ENCODE measurements at places on chromosomes 13 and 19.

DNA sequence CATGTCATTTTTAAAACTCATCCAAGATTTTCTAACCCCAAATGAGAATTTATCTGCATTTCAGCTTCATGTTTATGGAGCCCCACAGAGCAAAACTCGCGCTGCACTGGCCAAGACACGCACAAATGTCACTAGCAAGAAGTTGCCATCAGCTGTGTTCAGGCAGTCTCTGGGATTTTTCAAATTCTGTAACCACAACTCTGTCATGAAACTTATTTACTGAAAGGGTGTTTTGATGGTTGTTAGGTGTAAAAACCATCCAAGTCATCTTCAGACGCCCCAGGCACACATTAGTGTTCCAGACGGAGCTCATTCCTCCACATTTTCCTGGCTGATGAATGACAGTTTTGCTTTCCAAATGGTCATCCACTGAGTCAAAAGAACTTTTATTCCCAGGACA lies 63.4 kb downstream of the SLC7A1 start:
- no peak for DNase-seq

DNA sequence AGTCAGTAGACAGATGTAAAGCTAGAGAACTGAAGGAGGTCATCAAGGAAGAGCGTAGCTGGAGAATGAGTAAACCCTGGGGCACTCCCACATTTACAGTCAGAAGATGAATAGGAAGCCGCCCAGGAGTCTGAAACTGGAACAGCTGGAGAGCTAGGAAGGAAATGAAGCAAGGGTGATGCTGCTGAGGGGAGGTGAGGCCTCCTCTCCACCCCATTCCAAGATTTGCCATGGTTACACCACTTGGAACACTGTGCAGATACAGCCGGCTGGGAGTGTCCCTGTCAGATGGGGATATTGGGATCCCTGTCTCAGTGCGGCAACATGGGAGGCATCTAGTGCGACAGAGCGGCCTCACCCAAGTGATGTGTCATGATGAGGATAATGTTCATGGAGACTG lies 51.8 kb upstream of the GPI start:
- no peak for DNase-seq

GRCh38 chr19:35403116-35403760 lies 32.4 kb downstream of the GPR42 start:
- no peak for DNase-seq

DNA sequence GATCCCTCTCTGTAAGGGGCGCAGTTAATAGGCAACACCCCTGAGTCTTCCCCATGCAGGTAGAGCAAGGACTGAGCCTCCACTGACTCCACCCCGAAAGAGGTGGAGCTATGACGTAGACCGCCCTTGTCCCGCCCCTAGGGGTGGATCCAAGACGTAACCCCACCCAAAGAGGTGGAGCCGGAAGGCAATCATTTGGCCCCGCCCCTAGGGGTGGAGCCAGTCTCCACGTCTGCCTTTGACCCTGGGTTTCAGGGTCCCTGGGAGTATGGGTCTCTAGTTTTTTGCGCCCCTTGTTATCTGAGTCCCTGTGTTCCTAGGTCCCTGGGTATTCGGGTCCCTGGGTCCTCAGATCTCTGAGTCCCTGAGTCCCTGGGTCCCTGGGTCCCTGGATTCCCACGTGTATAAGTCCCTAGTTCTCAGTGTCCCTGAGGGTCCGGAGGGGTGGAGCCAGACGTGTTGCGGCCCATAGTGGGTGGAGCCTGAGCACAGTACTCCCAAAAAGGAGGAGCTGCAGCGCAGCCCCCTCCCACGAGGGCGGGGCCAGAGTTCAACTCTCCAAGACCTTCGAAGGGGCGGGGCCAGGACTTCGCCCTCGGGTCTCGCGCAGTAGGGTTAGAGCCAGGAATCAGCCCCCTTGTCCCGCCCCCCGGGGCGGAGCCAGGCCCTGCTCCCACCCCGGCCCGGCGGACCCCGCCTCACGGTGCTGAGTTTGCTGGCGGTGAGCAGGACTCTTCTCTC lies 5.3 kb downstream of the DENND1C start:
- DNase-seq, result peak; percentile 72

DNA sequence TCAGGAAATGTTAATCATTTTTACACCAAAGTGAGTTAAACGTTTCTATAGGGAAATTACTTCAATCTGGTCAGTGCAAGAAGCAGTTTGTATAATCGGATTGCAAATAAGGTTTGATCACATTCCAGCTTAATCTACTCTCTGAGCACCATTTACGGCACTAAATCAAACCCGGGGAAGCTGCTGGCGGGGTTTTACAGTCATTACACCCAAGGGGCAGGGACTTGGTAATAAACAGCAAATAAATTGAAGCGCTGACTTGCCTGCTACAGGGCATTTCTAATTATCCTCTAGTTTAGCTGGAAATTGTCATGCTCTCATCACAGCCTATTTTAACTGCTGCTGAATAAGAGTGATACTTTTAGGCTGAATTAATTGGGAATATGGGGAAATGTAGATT lies 152.1 kb upstream of the SOX21 start:
- DNase-seq, result no peak

- DNase-seq, result peak; percentile 35
Measured at GRCh38 chr13:102597029-102597961, 509 bp downstream of the TPP2 start.

DNA sequence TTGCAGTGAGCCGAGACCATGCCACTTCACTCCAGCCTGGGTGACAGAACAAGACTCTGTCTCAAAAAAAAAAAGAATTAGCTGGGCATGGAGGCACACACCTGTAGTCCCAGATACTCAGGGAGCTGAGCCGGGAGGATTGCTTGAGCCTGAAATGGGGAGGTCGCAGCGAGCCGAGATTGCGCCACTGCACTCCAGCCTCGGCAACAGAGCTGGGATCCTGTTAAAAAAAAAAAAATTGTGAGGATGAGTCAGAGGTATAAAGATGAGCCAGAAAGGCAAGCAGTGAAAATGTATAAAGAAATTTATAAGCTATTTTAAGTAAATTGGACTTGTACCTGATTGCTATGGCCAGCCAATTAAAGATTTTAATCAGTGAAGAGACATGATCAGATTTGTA lies 21.1 kb downstream of the KBTBD6 start:
- DNase-seq, result no peak

DNA sequence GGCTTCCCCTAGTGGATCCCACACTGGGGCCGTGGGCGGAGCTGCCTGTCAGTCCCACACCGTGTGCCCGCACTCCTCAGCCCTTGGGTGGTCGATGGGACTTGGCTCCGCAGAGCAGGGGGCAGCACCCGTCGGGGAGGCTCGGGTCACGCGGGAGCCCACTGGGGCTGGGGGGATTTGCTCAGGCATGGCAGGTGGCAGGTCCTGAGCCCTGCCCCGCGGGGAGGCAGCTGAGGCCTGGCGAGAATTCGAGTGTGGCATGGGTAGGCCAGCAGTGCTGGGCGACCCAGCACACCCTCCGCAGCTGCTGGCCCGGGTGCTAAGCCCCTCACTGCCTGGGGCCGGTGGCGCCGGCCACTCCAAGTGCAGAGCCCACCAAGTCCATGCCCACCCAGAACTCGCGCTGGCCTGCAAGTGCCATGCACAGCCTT lies 481.7 kb upstream of the PRR20A start:
- no peak for DNase-seq

- peak; percentile 40 for DNase-seq
Measured at GRCh38 chr19:29771708-29772414, 39.9 kb upstream of the CCNE1 start.

- peak; percentile 99 for DNase-seq
Measured at GRCh38 chr19:13846557-13847406, 30.2 kb upstream of the NANOS3 start.

DNA sequence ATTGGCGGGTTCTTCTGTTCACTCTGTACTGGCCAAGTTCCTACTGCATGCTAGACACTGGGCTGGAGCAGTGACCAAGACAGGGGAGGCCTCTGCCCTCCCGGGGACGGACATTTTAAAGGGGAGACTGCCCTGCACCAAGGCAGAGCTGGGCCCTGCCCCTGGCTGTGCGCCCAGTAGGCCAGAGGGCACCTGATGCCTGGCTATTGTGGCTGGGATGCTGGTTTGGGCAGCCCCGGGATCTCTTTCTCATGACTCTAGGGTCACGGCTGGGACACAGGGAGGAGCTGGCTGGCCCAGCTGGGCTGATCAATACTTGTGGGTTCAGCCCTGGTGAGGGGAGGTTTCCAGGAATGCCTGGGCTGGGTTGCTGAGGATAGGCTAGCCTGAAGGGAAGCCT lies 17.7 kb downstream of the LIPE start:
- no peak for DNase-seq

DNA sequence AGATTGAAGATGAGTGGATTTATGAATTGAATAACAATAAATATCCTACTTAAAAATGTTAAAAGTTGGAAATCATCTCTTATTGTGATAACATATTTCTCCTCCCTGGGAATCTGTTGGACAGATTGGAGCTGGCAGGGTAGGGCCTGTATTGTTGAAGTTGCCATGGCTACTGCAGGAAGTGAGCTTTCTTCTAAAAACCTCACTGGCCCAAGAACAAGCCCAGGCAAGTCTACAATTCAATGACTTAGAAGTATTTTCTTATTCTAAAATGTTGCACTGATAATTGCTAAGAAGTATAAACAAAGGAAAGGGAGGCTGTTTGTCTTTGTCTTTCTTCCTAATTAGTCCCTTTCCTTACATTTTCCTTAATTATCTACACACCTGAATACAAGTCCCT lies 112.1 kb downstream of the DLEU7 start:
- no peak for DNase-seq

DNA sequence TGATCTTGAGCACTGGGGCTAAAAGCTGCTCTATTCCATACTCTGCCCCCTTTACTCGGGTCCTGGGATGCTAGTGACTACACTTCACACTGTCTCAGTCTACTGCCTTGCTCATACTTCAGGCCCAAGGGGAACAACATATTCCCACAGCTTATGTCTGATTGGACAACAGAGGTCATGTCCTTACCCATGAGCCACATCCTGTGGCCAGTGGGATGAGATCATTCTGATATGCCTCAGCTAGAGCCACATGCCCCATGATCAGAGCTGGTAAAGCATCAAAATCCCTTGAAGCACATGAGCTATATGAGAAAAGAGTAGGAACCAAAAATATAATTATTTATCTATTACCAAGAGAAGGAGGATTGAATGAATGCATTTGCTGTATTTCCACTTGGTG lies 290.1 kb upstream of the TSHZ3 start:
- DNase-seq, result no peak

DNA sequence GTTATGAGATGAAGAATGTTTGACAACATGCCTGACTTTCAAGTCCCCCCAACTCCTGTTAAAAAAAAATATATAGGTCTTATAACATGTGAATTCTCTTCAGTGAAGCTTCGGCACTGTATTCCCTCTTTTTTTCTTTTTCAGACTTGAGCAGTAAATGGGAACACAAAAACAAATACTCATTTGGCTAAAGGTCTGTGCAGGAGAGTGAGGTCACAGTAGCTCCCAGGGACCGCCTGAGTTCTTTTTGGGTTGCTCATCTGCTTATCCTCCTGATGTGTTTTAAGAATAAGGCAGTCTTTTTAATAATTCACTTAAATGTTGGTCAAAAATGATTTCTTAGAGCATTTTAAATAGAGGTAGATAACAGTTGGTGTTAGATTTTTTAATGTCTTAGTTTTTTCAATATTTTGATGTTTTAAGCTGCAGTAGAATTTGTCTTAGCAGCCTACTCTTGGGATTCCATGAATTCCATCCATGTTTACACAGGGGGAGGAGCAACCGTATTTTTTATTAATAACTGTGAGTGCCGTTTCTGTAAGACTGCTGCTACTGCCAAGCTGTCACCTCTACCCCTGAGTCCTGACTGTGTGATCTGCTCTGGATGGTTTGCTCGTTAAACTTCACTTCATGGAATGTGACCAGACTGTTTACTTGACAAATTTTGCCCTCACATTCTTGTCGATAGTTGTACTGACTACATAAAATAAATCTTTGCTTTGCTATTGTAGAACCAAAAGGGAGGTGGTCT lies 14.9 kb downstream of the HNRNPM start:
- no peak for DNase-seq

DNA sequence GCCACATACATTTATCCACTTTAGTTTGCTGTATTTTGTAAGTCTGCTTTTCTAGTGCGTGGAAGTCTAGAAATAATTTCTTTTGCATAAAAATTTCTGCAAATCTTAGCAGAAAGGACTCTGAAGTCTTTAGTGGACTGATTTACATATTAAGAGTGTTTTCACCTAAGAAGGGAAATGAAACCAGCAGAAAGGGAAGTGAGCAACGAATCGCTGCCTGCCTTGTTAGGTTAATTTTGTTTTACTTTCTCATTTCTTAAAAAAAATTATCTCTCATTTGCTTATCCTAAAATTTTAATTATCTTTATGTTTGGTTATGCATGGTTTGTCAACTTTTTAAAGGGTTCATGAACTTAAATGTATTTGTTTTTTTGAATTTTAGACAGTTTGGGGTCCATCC lies 767 bp upstream of the GPR18 start:
- no peak for DNase-seq

GRCh38 chr13:42007844-42008243 lies 40.6 kb upstream of the DGKH start:
- DNase-seq, result no peak

DNA sequence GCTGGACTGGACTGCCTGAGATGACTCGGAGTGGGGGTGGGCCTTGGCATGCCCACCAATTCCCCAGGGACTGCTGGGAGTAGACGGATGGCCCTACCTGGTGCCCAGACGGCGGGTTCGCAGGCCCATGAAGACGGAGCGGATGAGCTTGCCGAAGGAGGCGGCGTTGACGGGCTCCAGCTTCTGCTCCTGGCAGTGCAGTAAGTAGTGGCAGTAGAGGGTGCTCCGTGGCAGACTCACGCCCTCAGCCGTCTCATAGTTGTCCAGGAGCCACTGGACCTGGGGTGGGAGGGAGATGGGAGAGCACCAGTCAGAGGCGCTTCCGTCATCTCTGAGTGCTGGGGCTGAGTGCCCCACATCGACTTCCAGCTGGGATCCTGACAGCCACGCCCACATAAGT lies 17.6 kb downstream of the DCAF15 start:
- DNase-seq, result no peak

DNA sequence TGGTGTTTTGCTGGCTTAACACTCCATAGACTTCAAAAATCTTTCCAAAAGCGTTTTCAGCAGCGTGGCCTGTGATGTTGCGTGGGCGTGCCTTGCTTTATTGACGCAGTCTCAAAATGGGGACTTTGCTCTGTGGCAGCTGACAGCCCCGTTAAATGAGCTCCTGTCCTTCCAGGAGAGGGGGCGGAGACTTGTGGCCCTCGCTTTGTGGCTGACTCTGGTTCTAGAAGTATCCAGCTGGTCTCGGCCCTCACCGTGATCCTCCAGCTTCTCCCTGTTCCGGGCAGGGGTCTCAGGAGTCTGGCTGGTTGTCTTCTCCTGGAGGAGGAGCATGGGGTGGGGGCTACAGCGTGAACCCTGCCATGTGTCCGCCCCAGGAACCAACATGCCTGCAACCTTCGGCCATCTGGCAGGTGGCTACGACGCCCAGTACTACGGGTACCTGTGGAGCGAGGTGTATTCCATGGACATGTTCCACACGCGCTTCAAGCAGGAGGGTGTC lies 8.4 kb upstream of the ZNF554 start:
- no peak for DNase-seq

DNA sequence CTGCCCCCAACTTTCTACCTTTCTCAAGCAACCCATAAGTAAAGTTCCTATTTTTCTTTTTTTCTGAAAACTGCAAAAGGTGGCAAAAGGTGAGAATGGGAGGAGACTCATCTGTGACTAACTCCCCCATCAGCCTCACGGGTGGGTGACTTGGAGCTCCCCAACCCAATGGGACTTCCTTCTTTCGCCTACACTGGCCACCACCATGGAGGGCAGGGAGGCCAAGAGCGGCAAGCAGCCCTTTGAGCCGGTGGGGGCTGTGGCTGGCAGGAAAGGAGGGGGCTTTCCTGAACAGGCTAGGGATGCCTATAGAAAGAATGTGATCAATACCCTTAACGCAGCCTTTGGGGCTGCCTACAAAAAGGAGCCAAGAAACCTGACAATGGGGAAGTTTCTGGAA lies 16.5 kb downstream of the IRS2 start:
- no peak for DNase-seq

GRCh38 chr19:40599902-40600569 lies 1.1 kb upstream of the LTBP4 start:
- DNase-seq, result no peak

All from activated naive CD8-positive, alpha-beta T cell treated with anti-CD3 and anti-CD28 coated beads for 36 hours (primary cell).